ENCODE measurements at places on chromosomes 4 and X. TPM values are rescaled to one million over a fixed set of nuclear protein-coding genes. Genes with fewer than 3 reads are reported as not detected.

The CXCL11 gene
- total RNA-seq: 0.41 TPM

The CENPVL2 gene
- total RNA-seq: not detected

The POLN gene
- total RNA-seq: 3.3 TPM

The KLKB1 gene
- 0.15 TPM for total RNA-seq

The ARX gene
- 0.26 TPM for total RNA-seq

The AMER1 gene
- total RNA-seq: 4.0 TPM

The MTNR1A gene
- not detected for total RNA-seq

The ETDA gene
- total RNA-seq: not detected
